ENCODE measurements at places on chromosomes 7 and 10.
A peak's percentile ranks its signal among the peaks of the same experiment; 100 is the strongest.

GRCh38 chr7:19376538-19376937 is 231.3 kb upstream of the FERD3L start:
- DNase-seq: no peak

DNA sequence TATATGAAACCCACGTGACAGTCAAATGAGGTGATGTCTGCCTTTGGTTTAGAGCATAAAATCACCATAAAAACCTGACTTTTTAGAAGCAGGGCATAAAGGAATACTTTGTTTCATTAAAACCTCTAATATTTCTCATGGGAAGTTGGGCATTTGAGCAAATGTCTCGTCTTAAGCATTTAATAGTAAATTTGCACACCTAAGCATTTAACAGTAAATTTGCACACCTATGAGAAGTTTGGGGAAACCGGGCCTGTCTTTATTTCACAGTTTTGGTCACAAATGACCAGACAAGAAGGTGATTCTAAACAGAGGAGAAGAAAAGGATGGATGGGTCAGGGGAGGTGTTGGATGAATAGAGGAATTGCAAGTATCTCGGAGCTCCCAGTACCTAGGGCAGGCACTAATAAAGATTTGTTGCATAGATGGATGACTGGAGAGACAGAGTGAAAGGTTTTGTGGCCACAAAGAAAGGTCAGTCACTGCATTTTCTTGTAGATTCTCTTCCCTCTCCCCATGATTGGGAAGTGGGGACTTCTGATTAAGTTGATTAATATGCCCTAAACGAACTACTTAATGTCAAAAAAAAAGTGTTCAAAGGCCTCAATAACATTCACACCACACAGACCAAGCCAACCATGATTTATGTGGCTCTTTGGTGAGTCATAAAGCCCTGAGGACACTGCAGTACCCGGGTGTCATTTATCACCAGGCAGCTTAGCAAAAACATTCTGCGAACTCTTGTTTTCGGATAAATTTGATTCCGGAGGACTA is 158.2 kb downstream of the SPAG6 start:
- no peak for DNase-seq

DNA sequence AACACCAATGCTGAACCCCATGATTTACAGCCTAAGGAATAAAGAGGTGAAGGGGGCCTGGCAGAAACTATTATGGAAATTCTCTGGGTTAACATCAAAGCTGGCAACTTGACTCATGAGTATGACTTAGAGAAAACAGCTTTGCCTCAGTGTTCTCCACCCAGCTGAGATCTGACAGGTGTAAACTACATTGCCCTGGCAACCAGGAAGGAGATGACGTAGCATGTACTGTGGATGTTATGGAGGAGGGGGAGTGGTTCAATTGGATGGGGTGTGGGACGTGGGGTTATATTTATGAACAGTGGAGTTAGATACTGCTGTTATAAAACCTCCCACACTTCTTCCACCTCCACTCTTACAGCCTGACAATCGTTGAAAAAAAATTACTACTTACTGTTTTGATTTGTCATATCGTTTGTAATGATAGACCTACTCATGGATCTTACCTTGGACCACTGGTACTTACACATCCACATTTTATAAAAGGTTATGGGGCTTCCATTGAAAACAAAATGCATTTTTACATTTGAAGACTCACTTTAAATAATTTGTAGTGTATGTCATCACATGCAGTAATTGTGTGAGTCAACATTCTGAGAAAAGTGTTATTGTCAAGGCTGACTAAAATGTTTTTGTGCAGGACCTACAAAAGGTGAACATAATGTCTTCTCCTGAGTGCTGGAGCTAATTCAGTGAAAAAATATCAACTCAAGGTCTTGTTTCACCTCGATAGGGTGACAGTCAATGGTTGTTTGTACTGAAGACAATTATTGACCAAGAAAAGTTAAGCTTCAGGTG is 6.4 kb downstream of the OR2F1 start:
- DNase-seq: no peak

DNA sequence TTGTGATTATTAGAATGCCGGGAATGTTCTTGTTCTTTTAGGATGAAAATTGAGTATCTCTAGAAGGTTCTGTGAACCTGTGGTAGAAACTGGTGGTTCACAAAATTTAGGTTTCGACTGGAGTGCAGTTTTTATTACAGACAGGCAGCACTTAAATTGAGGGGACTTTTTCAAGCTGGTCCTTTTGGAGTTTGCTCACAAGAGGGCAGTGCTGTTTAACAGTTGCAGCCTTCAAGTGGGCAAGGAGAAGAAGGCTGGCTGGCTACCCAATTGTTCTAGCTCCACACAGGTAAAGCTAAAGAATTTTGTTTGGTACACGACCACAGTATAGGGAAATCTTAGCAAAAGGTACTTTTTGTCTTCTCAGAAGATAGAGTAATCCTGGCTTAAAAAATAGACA is 233.6 kb downstream of the SNX13 start:
- peak; percentile 51 for DNase-seq

Measured in NCI-H524 (cell line).